Ascending aorta (tissue), 2 donors: ENCODE measurements at places on chromosomes 6 and 20.
A peak's percentile ranks its signal among the peaks of the same experiment; 100 is the strongest.

DNA sequence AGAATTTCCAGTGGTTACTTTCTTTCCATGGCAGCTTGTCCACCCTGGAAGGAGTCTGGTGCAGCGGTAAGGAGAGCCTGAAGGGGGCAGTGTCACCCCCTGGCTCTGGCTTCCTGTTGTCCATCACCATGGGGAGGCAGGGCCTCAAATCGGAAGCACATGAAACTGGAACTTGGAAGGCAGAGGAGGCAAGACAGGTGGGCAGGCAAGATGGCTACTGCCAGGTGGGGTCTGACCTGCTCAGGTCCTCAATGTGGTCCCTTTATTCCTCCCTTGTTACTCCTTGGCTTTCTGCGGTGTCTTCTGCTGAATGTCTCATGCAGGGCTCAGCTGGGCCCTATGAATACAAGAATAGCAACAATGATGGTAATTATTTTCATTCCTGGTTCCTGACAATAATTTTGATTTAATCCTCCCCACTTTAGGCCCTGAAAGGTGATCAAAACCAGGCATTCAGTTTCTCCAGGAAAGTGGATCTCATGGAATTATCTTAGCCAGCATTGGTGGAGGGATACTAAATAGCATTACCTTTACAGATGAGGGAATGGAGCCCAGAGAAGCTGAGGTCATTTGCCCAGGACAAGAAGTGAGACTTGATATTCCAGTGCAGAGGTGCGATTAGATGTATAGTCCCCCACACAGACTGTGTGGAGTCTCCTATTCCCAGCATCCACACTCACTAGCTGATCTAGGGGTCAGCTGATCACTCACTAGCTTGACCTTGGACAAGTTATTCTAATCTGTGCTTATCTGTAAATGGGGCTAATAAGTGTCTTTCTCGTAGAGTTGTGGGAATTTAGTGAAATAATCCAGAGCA lies 17.6 kb upstream of the SNAI1 start:
- DNase-seq: no peak

GRCh38 chr6:2748183-2748582 lies 2.5 kb downstream of the MYLK4 start:
- DNase-seq: no peak

DNA sequence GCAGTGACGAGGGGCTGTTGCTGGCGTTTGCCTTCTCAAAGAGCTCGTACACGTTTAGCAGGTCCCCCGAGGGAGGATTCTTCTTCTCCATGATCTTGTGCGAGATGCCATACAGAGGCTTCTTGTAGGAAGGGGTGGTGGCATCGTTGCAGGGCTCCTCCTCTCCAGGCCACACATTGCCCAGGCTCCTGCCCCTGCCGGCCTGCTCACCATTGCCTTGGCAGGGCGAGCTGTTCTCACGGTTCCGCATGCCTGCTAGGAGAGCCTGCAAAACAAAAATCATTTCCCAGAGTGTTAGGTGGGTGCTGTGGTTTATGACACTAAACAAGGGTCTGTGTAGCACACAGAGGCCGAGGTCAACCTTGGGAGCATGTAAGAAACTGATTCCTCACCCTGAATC lies 42.7 kb downstream of the MTRES1 start:
- peak; percentile 27 for DNase-seq

DNA sequence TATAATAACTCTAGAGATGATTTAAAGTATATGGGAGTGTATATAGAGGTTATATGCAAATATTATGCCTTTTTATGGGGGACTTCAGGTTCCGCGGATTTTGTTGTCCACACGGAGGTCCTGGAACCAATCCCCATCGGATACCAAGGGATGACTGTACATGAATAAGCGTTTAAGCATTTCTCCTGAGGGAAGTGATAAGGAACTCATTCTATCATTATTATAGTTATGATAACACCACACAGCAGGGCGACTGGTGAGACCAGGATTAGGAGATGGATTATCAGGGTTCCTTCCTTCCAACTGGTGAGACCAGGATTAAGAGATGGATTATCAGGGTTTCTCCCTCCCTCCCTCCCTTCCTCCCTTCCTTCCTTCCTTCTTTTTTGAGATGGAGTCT lies 6.6 kb downstream of the ECI2 start:
- DNase-seq: no peak

GRCh38 chr6:16769986-16770376 lies 8.7 kb upstream of the ATXN1 start:
- no peak for DNase-seq

- DNase-seq: no peak
These were observed 42.9 kb upstream of the PDE10A start for GRCh38 chr6:165705941-165706340.

- DNase-seq: no peak
These were observed 147.0 kb downstream of the SOX4 start for GRCh38 chr6:21740376-21741124.

- DNase-seq: no peak
These were observed 69.1 kb downstream of the DST start for GRCh38 chr6:56573624-56574023.

DNA sequence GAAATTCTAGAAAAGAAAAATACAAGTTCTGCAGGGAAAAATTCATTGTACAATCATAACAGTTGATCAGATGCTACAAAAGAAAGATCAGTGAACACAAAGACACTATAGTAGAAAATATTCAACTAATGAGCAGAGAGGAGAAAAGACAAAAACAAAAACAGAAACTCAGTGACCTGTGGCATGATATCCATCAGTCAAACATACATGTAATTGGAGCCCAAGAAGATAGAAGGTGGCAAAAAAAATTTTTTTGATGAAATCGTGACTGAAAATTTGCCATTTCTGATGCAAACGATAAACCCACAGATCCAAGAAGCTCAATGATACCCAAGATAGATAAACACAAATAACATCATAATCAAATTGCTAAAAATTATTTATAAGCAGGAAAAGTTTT lies 13.1 kb upstream of the FOXQ1 start:
- DNase-seq: no peak

- DNase-seq: no peak
These were observed 37.3 kb downstream of the HECA start for GRCh38 chr6:139172151-139172550.

DNA sequence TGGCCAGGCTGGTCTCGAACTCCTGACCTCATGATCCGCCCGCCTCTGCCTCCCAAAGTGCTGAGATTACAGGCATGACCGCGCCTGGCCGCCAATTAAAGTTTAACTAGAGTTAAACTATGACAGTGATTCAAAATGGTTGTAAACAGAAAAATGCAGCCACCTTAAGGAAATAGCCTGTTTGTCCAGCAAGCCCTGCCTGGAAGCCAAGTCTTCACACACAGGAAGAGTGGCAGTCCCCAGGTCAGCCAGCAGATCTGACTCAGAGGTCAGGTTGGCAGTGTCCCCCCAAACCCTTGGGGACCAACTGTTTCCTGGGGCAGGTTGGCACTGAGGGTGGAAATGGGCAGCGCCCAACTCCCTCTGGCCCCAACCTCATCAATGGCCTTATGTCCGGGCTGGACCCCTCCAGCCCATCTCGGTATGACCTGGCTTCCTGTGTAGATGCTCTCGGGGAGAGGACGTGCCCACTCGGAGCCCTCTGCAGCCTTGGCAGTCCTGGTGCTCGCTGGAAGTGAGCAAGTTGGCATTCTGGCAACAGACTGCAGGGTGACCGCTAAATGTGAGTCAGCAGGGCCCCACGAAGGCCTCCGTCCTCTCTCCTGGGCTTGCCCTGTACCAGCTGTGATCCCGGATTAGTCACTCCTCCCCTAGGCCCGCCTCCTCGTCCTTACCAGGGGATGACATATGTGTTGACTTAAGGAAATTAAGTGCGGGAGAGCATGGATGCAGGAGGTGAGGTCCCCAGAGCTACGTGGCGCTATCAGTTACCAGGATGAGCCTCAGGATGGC lies 9.7 kb upstream of the HSP90AB1 start:
- peak; percentile 98 for DNase-seq

DNA sequence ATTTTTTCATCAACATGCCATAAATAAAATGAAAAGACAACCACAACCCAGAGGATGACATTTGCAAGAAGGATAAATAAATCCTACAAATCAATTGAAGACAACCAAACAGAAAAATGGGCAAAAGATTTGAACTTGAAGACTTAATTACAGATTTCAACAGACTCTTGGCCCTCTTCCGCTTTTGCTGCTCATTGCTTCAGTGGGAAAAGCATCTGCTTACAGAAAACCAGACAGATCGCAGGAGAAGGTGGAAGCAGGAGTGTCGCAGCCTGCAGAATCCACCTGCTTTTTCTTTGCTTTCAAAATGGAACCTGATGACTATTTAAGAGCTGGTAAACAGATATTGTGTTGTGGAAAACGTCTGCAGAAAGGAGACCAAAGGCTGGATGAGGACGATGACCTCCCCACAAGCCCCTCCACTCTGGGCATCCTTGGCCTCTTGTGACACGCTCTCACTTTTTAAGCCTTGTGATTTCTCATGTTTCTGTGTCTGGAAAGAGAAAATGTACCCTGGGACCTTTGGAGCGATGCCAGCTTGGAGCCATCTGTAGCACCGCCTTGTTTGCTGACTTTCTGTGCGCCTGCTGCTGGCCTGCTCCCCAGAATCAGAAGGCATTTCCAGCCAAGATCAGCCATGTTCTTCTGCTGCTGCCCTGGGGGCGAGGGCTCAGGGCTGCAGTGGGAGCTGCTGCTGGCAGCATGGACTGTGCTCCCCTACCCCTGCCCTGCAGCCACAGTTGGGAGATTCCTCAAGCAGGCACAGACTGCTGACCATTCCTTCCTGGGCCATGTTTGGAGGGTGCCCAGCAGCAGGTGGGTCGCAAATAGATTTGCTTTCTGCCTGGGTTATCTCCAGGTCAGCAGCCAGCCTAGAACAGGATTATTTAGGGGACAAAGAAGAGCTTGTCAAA lies 3.6 kb upstream of the CSTL1 start:
- DNase-seq: no peak

- peak; percentile 45 for DNase-seq
These were observed 268.6 kb downstream of the DLL1 start for GRCh38 chr6:170022291-170022722.

DNA sequence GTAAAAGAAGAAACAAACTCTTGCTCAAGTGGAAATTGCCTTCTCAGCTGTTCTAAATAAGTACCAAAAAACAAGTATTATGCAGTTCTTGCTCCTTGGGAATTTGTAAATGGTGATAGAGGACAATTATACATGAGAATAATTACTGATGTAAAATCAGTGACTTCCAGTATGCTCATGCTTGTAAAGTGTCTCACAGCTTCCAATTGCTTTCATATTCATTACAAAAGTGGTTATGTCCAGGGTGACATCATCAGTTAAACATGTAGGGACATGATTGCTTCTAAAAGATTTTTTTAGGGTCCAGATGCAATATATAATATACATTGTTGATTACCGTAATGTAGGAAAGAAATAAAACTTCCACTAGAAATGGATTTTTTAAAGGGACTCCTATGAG lies 122.8 kb upstream of the B3GAT2 start:
- no peak for DNase-seq

DNA sequence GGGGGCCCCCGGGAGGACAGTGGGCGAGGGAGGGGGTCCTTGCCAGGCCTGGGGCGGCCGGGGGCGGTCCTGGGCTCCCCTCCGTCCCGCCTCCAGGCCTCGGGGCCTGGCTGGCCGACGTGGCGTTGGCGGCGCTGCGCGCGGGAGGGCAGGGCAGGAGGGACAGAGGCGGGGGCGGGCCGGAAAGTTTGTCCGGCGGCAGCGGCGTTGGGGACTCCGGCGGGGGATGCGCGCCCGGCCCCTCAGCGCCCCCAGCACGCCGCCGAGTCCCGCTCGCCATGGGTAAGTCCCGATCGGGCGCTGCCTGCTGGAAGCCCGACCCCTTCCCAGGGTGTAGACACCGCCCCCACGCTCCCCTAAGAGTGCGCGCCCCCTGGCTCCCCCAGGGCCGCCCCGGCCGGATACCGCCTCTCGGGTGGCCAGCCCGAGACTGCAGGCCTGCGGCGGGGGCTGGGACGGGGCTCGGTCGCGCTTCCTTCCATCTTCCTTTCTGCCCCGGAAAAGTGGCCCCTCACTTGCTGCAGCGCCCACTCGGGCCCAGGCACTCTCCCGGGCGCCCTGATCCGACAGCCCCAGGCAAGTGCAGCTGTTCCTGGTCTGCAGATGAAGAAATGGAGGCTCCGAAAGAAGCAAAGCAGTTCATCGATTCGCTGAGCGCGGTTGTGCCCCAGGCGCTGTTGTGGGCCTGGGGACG lies at the start of gene SLC2A10:
Gene SLC2A10 (plus strand): TSS at position 191 of the 694 bp plus-strand sequence. CDS start 88 bp downstream, at position 279.
- peak; percentile 79 for DNase-seq

DNA sequence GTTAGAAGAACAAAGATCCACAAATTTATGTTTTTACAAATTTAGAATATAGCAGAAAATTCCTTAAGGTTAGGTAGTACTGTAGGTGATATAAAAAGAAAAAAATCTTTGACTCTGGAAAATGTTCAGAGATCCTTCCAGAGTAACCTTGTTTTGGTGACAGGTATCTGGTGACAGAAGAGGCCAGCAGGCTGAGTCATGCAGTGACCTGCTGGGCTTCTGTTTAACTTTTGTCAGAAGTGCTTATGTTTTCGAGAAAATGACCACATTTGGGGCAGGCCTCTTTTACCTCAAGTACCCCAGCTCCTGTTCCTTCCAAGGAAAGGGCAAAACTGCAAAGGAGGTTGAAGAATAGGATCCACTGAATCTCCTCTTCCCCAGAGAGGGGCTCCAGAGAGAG lies 10.5 kb upstream of the CLDN20 start:
- no peak for DNase-seq

DNA sequence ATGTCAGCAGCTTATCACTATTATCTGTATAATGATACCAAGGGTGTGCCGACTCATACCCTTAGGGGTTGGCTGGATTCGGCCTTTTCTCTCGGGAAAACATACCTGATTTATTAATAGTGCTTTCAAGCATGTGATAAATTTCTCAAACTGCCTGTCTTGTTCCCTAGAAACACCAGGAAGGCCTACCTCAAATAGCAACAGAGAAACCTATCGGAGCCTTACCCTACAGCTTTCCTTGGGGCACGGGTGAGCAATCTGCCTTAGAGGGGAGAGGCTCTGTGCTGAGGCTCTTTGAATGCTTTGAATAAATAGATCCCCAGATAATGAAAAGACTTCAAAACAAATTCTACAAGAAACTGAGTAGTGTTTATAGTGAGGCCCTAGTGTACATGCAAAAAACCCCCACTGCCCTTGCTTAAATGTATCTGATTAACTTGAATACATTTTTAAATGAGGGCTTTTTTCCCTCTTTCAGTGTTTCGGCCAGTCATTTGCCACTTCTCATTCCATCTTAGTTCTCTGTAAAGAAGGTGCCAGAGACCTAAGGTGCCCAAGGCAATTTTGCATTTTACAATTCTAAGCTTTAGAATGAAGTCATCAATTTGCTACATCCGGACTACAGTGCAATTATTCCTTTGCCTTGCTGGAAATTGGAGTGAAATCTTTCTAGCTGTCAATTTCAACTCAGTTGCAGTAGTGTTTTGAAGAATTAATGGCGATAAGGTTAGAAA lies 320.1 kb downstream of the ESR1 start:
- no peak for DNase-seq

DNA sequence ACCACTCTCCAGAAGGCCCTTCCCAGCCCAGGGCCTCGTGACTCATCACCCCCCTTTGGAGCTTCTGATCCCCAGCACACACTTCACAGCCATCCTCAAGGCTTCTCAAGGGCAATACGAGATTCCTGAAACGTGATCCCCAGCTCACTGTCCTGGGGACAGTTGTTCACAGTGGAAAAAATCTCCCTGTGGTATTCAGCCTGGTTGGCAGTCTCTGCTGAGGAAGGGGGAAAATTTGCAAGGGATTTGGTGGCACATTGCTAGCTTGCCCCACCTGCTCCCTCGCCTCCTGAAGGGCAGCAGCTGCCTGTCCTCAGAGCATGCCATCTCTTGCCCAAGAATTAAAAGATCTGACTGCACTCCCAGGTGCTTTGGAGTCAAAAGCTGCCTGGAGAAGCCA lies 20.7 kb upstream of the PKHD1 start:
- DNase-seq: no peak
